Activated T-cell treated with anti-CD3 and anti-CD28 coated beads for 48 hours (primary cell): ENCODE measurements at places on chromosomes 6 and 20.

GRCh38 chr20:20969701-20970280, 136.4 kb downstream of the LINC00237 start:
- no peak for DNase-seq

GRCh38 chr20:36394340-36394965, 88.3 kb downstream of the DLGAP4 start:
- no peak for DNase-seq

GRCh38 chr6:136125585-136125984, 124.5 kb downstream of the MTFR2 start:
- no peak for DNase-seq

DNA sequence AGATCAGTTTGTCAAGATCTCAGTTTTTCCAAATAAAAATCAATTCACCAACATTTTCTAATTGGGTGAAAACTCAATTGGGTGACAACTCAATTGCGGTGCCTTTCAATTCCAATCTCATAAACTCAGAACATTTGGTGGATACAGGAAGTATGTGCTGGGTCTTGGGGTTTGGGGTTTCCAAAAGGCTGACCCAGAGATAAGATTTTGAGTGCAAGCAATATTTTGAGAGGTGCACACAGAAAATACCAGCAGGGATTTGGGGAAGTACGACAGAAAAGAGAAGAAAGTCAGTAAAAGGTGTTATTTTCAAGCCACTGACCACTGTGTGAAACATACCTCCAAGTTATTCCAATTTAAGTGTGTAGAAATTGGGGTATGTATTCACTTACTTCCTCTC, 258.0 kb downstream of the PHACTR1 start:
- DNase-seq, result no peak

- no peak for DNase-seq
These were observed 18.6 kb downstream of the HFE start for GRCh38 chr6:26105842-26106241.

- DNase-seq, result no peak
These were observed 501.9 kb downstream of the LMBRD1 start for GRCh38 chr6:69294862-69295261.

- DNase-seq, result no peak
These were observed 63.9 kb upstream of the AKAP12 start for GRCh38 chr6:151175662-151176445.

DNA sequence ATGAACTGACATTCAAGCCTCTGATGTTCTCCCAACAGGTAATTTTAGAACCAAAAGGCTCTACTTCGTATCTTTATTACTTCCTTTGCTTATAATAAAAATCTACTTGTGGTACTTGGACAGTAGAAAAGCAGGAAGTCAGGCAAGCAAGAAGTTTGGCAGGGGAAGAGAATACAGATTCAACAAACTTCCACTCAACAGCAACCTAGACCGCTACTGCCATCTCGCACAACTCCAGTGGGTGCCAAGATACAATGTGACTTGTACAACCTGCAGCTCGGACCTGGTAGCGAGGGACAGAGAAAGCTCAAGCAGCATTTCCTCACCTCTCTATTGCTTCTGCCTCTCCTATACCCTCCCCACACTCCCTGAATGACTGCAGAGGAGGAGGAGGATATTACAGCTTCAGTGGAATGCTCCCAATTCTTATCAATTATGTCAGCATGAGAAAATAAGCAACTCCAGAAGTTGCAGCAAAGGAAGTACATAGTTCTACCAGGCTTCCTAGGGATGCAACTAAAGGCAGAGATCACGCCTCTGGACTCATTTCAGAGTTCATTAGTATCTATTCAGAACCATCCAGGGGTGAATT, 76.5 kb downstream of the MBOAT1 start:
- DNase-seq, result no peak

GRCh38 chr20:38199501-38200390, 34.7 kb upstream of the TGM2 start:
- no peak for DNase-seq

GRCh38 chr20:2871111-2871465, 2.2 kb upstream of the PTPRA start:
- no peak for DNase-seq

DNA sequence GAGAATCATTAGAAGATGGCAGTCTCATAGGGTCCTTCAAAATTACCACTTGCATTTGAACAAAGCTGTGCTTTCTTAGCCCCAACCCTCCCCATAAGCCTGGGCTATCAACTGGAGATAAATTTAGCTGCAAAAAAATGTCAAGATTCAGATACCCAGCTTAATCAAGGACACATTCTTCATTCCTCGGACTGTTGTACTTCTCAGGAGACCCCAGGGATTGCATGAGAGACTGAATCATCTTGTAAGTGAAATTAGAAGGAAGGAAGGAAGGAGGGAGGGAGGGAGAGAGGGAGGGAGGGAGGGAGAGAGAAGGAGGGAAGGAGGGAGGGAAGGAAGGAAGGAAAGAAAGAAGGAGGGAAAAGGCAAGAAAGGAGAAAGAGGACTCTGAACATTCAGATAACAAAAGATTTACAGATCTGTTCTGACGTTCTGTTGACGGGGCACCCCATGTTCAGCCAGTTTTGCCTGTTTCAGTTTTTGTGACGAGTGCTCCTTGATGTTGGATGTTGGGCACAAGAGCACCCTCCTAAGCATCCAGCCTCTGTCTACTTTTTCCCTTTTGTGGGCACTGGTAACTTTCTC, 498.7 kb downstream of the PREX1 start:
- DNase-seq, result no peak

- DNase-seq, result no peak
These were observed 220.8 kb upstream of the FOXA2 start for GRCh38 chr20:22805219-22805618.

DNA sequence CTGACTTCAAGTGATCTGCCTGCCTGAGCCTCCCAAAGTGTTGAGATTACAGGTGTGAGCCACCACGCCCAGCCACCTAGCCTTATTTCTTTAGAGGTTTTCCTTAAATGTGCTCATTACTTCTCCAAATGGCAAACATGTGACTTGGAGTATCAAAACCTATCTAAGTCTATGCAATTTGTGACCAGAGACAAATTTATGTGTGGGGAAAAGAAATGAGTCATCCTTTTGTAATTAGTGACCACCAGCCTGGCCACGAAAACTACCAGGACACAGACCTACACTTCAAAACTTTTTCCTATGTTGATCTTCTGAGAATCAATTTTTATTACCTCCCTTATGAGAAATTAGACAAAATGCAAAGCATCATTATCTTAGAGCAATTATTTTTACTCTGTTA, 64.6 kb upstream of the OGFRL1 start:
- no peak for DNase-seq

- no peak for DNase-seq
These were observed 118.7 kb downstream of the CEBPB start for GRCh38 chr20:50309280-50309763.
